Left cardiac atrium (tissue), 4 donors: ENCODE measurements at places on chromosomes 12 and 14. TPM values are rescaled to one million over a fixed set of nuclear protein-coding genes. Genes with fewer than 3 reads are reported as not detected.
A peak's percentile ranks its signal among the peaks of the same experiment; 100 is the strongest.

DNA sequence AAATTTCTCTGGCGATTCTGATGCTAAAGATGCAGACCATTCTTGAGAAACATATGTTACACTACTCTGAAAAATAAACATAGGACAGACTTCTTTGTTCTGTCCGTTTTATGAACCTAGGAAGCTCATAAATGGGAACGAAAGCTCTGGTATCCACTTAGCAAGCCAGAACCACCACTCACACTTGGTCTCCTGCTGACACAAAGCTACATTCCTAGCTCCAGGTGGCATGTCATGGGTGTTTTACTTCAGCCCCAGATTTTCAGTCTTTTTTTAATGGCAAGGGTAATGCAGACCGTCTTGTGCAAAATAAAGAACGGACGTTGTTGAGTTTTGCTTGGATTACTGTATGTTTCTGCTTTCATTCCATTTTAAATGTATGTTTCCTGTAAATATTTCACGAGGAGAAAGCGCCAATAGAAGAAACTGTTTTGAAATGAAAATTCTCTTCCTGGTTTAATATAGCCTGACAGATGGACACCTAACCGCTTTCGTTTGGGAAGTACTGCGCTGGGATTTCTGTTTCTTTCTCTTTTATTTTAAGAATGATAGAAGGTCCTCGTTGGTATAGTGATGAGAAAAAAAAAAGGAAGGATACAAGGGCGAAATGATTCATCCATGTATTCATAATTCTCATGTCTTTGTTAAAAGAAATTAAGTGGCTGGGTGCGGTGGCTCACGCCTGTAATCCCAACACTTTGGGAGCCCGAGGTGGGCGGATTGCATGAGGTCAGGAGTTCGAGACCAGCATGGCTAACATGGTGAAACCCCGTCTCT, 871 bp upstream of the COQ5 start:
- no peak for DNase-seq

DNA sequence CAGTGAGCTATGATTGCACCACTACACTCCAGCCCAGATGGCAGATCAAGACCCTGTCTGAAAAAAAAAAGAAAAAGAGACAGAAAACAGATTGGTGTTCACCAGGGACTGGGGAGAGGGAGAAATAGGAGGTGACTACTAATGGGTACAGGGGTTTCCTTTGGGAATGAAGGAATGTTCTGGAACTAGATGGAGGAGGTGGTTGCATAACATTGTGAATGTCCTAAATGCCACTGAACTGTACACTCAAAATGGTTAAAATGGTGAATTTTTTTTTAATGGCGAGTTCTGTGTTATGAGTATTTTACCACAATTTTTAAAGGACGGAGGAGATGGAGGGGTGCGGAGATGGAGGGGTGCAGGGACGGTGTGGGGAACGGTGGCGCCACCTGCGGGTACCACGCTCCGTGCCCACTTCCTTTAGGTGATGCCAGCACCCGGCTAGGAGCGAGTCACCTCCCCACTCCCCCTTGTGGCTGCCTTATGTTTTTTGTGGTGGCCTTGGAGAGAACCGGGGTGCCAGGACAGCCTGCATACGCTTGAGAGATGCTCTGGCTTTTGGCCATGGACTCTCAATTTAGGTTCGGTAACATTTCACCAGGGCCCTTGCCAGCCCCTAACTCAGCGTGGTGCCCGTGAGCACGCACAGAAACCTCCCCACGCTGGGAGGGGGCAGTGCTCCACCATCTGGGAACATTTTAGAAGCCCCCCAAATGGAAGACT, 16.1 kb downstream of the UBC start:
- no peak for DNase-seq

- no peak for DNase-seq
These were observed 73.2 kb upstream of the SCN8A start for GRCh38 chr12:51517800-51518199.

GRCh38 chr14:30290001-30290400, 269.0 kb upstream of the G2E3 start:
- no peak for DNase-seq

SLC41A2 gene
- 12.0 TPM for total RNA-seq

GRCh38 chr12:51972849-51973273, 21.4 kb downstream of the ACVR1B start:
- DNase-seq: peak; percentile 71
